ENCODE measurements at places on chromosomes 7 and 10.

GRCh38 chr7:102104245-102104644 lies 182.4 kb upstream of the SH2B2 start:
- no peak for DNase-seq

- DNase-seq = no peak
These were observed 105.3 kb downstream of the GPR158 start for GRCh38 chr10:25280076-25280475.

DNA sequence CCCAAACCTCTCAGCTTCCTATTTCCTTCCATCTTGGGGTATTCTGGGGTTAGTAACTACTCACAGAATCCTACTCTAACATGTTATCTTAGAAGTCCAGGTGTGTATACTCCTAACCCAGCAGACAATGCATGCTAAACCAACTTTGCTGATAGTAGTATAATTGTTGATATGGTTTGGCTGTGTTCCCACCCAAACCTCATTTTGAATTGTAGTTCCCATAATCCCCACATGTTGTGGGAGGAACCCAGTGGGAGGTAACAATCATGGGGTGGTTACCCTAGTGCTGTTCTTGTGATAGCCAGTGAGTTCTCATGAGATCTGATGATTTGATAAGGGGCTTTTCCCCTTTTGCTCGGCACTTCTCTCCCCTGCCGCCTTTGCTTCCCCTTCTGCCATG lies 135.1 kb downstream of the CHRM2 start:
- DNase-seq = no peak

DNA sequence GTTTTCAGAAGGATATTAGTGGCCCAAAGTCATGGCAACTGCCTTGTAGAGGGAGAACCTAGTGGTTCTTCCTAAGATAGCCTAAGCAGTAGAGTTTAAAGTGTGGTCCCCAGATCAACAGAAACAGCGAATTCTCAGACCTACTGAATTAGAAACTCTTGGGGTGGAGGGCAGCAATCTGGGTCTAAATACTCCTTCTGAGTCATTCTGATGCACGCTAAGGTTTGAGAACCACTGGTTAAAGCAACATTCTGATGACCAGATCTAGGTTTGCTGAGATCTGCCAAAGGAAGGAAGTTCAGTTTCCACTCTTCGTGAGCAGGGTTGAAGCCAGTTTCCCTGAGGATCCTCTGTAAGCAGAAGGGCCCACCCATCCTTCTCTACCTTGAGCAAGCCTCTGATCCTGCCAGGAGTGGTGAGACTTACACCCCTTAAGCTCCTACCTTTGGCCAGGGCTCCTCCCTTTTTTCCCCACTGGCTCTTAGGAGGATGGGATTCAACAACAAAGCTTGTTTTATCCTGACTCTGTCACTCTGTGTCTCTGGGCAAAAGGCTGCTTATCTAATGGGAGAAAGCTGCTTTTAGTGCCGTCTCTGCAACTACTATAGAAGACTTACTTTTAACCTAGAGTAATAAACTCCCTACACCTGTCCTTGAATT lies 26.8 kb upstream of the TRUB1 start:
- no peak for DNase-seq

GRCh38 chr7:47950714-47951113 lies 2.4 kb upstream of the PKD1L1 start:
- no peak for DNase-seq

DNA sequence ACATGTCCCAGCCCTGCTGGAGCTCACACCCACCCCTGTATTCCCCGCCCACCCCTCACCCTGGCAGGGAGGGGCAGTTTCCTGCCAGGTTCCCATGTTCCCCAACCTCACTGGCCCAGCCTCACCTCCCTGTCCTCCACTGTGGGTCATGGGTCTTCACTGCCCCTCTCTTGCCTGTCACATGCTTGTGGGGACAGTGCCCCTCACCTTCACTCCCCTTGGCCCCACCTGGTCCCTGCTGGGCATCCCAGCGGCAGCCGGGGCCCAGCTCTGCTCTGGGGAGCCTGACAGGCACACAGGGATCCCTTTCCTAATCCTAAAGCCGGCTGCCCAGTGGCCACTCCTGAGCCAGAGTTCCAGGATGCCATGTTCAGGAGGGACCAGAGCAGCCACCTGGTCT lies 21.4 kb upstream of the ZNF862 start:
- no peak for DNase-seq

DNA sequence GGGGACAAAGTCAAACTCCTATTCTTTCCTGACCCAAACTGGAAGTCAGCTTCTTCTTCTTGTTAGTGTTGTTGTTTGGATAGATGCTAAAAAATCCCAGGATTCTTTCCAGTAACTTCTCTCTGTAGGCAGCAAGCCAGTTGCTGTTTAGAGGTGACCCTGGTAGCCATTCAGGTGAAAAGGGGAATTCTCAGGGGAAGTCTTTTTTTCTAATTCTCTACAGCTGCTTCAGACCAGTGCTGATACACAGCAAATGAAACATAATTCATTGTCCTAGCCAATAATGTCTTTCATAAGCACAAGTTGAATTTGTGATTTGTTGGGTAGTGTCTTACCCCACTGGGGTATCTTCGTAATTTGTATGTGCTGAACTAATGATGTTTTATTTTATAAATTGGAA lies 357.3 kb downstream of the BBS9 start:
- no peak for DNase-seq
